ENCODE measurements at places on chromosomes 7 and 10.

GRCh38 chr7:82567841-82568240 lies 124.3 kb upstream of the CACNA2D1 start:
- no peak for DNase-seq

GRCh38 chr10:132575320-132576201 lies 38.0 kb downstream of the INPP5A start:
- DNase-seq: no peak

DNA sequence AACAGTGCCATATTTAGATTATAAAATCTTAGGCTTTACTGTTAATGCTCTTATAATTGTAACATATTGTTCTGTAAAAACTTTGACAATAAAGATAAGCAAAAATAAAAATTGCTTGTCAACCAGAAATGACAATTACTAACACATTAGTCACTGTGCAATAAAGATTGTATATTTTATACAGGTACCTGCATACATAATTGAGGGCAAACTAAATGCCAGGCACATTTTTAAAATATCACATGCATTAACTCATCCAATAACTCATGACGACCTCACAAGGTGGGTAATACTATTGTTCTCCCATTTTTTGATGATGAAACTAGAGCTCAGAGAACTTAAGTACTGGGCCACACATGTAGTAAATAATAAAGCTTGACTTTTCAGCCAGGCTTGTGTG lies 1020.2 kb upstream of the C7orf33 start:
- DNase-seq: no peak

DNA sequence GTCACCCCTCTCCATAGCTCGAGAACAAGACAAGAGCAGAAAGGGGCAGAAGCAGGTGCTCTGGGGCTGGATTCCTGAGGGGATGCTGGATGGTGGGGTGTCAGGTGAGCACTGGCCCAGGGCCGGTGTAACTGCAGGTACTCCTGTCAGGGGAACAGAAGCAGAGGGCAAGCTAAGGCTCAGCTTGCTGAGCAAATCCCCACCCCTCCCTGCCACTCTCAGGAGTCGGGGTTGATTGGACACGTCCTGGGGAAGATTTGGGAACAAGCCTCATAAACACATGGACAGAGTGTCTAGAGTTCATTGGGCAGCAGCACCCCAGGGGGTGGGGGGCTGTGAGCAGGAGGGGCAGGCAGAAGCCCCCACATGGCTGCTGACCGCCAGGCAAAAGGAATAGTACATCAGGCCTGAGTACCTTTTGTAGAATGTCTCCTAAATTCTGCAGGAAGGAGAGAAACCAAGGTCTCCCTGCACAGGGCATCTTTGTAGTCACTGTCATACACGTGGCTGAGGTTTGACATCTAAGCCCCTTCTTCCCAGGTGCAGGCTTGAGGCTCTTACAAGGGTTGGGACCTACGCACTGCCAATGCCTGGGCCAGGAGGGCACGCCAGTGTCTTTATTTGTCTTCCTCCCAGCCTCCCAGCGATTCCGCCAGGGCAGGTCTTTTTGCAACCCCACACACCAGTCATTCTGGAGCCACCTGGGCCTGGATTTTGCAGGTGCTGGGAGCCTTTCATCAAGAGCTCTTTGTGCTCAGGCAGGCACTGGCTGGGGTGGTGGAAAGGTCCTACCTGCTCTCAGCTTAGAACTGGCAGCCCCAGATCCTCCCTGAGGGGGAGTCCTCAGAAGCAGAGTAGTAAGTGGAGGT lies 2.8 kb downstream of the CALML3 start:
- no peak for DNase-seq

- no peak for DNase-seq
Observed at GRCh38 chr7:101882595-101883564, 65.5 kb downstream of the CUX1 start.

DNA sequence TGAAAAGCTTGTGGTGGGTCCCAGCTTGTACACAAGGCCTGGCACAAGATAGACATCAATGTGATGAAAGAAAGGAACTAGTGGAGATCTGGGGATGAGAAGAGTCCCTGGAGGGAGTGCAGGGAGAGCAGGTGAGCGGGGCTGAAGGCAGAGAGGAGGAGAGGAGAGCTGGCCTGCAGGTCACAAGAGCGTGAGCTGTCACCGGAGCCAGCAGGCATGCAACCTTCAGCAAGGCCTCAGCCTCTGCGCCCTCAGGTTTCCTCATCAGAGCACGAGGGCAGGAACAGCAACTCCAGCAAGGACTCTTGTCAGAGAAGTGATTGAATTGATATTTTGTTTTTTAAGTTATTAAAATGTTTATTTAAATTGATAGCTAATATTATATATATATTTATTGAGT lies 188.6 kb downstream of the CXCL12 start:
- no peak for DNase-seq

GRCh38 chr10:94010886-94011285 lies 17.2 kb downstream of the PLCE1 start:
- no peak for DNase-seq

GRCh38 chr10:31100662-31101061 lies 69.0 kb upstream of the ZNF438 start:
- DNase-seq: no peak

- DNase-seq: no peak
Observed at GRCh38 chr7:31078363-31078990, 26.4 kb downstream of the ADCYAP1R1 start.

- DNase-seq: no peak
Observed at GRCh38 chr10:106301146-106301545, 863.4 kb downstream of the SORCS1 start.

DNA sequence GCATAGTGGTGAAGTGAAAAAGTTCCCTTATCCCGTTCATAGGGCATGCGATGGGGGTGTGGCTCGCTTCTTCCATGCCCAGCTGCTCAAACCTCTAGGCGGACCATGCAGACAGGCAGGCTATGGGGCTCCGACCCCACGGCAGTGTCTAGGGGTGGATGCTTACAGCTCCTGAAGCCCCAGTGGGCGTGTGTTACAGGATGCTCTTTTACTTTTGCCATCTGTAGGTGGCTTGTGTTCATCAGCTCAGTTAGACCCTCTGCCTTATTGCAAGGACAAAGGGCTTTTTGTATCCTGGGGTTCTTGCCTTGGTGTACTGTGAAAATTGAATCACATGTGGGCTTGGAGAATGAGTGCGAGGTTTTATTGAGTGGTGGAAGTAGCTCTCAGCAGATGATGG lies at the start of gene MYL10:
MYL10 (minus strand) TSS at position 126 of the 400 bp plus-strand sequence. CDS start 178 bp downstream, outside the sequence.
- no peak for DNase-seq

DNA sequence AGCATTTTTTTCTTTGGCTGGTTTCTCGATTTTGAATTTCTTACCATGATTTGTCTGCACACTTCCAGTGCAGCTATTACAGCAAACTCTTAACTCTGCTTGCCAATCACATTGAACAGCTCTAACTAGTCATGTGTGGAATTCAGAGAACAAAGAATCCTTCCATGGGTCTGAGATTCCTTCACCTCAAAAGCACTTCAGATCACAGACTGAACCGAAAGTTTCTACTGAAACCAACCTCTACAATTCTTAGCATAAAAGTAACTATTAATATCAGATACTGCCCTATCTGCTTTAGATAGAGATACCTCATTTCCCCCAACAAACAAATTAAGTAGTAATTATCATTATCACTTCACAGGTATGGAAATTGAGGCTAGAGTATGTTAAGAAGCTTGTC lies 56.5 kb upstream of the SP4 start:
- no peak for DNase-seq

DNA sequence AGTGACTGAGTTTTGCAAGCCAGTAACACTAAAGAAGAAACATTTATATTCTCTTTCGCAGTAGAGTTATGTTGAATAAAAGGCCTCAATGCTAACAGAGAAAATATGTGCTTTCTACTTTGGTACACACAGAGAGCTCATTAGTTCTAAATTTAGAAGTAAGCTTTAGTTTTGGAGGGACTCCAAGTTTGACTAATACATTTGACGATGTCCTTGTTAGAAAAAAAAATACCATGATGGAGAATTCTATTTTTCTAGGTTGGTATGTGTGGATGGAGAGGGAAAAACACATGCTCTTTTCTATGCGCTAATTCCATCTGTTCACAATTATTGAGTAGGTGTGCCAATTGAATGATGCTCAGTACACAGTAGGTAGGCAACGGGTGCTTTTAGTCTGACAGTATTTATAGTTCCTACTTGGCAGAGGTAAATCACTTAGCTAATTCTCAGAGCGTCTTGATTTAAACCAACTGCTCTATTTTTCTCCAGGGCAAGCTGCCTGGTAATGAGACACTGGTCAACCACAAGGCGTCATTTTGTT lies 327.2 kb upstream of the AKR1E2 start:
- DNase-seq: no peak

DNA sequence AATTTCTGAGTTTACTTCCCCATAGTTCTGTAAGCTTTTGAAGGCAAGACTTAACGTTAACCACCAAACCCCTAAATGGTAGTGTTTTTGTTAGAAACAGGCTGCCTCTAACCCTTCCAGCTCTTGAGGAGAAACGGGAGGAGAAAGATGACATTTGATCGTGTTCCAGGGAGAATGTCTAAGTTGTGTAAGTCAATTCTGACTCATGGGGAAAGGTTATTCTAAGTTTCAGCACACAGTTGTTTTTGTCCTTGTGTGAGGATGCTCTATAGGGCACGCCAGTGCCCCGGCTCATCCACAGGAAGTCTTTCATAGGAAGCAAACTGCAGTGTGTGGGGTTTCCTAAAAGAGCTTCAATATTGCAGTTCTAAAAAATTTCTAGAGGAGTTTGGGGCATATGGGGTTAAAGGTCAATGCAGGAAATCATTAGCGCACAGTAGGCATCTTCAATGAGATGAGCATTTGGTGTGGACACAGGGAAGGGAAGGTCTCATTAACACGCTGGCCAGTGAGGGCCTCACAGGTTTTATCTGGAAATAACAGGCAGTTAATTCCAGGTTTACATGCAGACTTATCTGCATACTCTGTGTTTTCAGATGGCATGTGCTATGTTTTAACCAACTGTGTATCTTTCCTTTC lies 638.2 kb upstream of the IGFBP3 start:
- no peak for DNase-seq

- no peak for DNase-seq
Observed at GRCh38 chr7:151351027-151351426, 9.4 kb downstream of the NUB1 start.

DNA sequence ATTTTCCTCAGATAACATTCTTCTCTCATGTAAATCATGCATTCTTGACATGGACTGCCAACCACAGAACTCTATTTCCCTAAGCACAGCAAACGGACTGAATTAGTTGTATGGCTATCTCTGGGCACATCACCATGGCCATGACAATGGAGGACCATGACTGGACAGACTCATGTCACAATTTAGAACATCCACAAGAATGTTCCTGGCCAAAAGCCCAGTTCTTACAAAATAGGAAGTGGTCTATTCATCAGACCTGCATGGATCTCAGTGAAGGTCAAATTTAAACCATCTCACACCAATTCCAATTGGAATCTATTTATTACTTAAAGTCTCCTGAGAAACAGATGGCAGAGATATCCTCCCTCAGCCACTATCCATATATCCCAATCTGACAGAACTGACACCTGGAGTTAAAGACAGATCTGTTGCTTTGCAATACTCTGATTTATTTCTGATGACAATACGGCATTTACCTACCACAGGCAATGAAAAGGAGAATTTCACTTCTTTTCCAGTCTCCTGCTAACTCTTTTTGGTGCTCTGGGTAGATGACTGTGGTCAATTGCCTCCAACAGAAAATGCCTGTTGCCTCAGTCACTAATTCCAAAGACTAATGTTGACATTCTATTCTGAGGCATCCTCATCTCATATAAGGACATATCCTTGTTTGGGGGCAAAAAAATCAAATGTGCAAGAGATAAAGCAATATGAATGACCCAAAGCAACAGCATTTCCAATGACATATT lies 254.8 kb downstream of the HTR7 start:
- no peak for DNase-seq

DNA sequence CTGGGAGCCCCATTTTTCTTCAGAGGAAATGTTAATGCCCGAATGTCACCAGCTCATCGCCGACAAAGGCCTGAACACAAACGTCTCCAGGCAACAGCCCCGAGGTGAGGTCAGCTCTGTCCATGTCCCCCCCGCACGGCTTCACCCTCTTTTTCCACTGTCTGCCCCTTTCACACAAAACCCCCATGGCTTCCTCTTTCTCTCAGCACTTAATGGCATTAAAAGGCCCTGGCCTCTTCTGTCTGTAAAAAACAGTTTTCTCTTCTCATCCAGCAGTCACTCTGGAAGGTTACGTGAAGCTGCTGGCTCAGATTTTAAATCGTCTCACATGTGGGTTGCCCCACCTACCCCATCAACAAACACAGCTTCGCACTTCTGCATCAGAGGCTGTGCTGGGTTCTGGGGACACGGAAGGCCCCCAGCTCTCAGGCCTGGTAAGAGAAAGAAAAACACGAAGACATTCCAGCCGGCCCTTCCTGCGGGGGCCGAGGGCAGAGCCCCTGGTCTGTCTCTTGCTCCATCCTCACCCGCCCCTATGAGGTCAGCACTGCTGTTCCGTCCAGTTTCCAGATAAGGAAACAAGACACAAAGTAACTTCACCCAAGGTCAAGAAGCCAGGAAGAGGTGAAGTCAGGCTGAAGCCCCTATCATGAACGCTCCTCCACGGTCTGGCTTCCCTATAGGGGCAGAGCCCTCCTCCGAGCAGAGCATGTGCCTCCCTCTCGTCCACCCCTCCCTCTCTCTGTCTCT lies 91.1 kb upstream of the PDGFA start:
- DNase-seq: no peak

DNA sequence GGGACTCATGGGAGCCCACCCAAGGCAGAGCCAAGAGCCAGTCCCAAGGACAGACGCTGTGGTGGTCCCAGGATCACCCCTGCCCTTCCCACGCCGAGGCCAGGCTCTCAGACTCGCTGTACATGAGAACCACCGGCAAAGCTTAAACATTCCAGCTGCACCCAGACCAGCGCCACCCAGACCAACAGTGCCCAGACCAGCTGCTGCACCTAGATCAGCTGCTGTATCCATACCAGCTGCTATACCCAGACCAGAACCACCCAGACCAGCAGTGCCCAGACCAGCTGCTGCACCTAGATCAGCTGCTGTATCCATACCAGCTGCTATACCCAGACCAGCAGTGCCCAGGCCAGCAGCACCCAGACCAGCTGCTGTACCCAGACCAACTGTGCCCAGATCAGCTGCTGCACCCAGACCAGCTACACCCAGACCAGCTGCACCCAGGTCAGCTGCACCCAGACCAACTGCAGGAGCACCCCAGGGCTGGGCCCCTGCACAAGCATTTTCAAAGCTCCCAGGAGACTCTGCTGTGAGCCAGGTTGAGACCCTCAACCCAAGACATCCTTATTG lies 47.9 kb upstream of the CNPY1 start:
- no peak for DNase-seq

- no peak for DNase-seq
Observed at GRCh38 chr10:75243426-75243825, 7.7 kb upstream of the COMTD1 start.
